Body of pancreas (tissue), 4 donors: ENCODE measurements at places on chromosomes 16 and 17.
A peak's percentile ranks its signal among the peaks of the same experiment; 100 is the strongest.

DNA sequence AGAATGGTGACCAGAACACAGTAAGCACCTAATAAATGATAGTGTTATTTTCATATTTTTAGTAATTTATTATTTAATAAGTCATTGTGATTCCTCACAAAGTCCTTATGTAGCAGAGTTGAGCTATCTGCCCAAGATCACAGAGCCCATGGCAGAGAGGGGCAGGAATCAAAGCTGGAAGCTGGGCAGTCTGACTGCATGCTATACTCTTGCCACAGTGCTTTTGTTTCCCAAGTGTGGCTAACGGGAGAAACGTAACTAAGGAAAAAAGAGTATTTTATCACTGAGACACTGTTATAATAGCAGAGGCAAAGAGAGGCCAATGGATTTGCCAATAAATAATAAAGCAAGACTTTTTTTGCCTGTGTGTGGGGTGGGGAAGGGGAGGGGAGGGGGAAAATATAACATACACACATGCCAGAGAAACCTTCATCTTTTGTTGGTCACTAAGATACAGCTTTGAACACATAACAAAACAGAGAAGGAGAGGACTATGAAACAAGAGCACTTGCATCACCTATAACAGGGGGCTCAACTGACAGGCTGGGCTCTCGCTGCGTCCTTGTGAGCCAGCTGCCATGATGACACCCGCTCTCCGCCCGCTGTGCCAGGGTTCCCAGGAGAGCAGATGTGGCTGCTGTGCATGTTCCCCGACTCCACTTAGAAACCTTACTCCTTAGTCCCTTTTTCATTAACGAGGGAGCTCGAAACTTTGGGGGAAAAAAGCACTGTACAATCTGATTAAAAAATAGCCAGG lies 10.1 kb downstream of the CSNK2A2 start:
- no peak overlapping the region for H3K27ac ChIP-seq
- peaks cover 4% of the 10 kb centered on the region for H3K36me3 ChIP-seq
- no peaks in the 10 kb centered on the region for H3K27me3 ChIP-seq
- no peaks in the 10 kb centered on the region for H3K4me1 ChIP-seq
- H3K4me3 ChIP-seq: no peak overlapping the region

- H3K4me1 ChIP-seq: peaks cover 48% of the 10 kb centered on the region
- DNase-seq: peak; percentile 70
- no peaks in the 10 kb centered on the region for H3K36me3 ChIP-seq
- H3K27me3 ChIP-seq: no peaks in the 10 kb centered on the region
- H3K4me3 ChIP-seq: no peak overlapping the region
Measured at GRCh38 chr16:17396762-17397498, 73.8 kb downstream of the XYLT1 start.

GRCh38 chr17:48549914-48550501 lies 5.1 kb upstream of the HOXB2 start:
- H3K27me3 ChIP-seq: no peaks in the 10 kb centered on the region
- H3K36me3 ChIP-seq: no peaks in the 10 kb centered on the region
- no peak overlapping the region for H3K4me3 ChIP-seq
- peaks cover 28% of the 10 kb centered on the region for H3K4me1 ChIP-seq
- no peak overlapping the region for H3K27ac ChIP-seq

- peak; percentile 72 for DNase-seq
- no peaks in the 10 kb centered on the region for H3K36me3 ChIP-seq
- no peaks in the 10 kb centered on the region for H3K27me3 ChIP-seq
Measured at GRCh38 chr16:29745853-29746345, at the start of gene C16orf54. C16orf54 (minus strand) TSS chr16:29745990; CDS start chr16:29744951, 1,039 bp downstream.

- peak overlapping the region; percentile 52 for H3K27ac ChIP-seq
- no peaks in the 10 kb centered on the region for H3K27me3 ChIP-seq
- no peaks in the 10 kb centered on the region for H3K36me3 ChIP-seq
- peaks cover 13% of the 10 kb centered on the region for H3K4me1 ChIP-seq
- no peak for DNase-seq
Measured at GRCh38 chr17:18361837-18362697, 1.3 kb downstream of the SHMT1 start.

DNA sequence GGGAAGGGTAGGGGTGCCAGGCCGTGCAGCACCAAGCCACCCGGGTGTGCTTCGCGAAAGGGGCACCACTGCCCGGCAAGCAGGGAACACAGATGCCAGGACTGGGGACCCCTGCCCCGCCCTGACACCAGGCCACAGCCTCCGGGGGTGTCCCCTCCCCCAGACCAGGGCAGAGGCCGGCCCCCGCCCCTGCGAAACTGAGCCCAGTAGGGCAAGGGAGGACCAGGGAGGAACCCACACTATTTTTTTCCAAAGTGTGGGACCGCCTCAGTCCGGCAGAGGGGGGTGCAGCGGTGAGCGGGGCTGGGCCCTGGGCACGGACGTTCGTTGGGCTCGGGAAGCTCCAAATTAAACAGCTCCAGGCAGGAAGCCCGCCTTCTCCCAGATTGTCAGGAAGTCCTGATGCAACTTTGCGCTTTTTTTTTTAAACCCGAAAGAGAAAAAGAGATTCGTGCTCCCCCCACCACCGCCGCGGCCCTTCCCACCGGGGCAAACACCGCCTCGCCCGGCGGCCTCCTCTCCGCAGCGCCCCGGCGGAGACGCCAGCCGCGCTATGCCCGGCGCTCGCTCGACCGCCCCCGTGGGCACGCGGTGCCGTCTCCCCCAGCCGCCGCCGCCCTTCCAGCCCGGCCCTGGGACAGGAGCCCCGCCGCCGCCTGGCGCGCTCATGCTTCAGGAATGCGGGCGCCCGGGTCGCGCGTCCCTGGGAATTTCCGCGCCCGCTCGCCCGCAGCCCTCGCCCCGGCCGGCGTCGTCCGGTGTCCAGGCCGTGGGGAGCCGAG lies 755 bp downstream of the PIEZO1 start:
- DNase-seq: peak; percentile 73
- H3K4me3 ChIP-seq: peak overlapping the region; percentile 1
- peak overlapping the region; percentile 92 for H3K27ac ChIP-seq
- H3K27me3 ChIP-seq: no peaks in the 10 kb centered on the region
- no peaks in the 10 kb centered on the region for H3K36me3 ChIP-seq

DNA sequence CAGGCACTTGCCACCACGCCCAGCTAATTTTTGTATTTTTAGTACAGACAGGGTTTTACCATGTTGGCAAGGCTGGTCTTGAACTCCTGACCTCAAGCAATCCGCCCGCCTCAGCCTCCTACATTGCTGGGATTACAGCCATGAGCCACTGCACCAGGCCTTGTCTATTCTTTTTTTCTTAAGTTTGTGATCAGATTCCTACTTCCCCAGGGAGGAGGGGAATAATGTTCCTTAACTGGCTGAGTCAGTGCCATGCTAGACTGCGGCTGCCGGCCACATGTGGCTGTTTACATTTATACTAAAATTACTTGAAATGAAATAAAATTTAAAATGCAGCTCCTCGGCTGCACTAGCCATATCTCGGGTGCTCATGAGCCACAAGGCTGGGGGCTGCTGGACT lies 27.8 kb upstream of the USP36 start:
- no peaks in the 10 kb centered on the region for H3K27me3 ChIP-seq
- no peak for DNase-seq
- no peak overlapping the region for H3K27ac ChIP-seq

DNA sequence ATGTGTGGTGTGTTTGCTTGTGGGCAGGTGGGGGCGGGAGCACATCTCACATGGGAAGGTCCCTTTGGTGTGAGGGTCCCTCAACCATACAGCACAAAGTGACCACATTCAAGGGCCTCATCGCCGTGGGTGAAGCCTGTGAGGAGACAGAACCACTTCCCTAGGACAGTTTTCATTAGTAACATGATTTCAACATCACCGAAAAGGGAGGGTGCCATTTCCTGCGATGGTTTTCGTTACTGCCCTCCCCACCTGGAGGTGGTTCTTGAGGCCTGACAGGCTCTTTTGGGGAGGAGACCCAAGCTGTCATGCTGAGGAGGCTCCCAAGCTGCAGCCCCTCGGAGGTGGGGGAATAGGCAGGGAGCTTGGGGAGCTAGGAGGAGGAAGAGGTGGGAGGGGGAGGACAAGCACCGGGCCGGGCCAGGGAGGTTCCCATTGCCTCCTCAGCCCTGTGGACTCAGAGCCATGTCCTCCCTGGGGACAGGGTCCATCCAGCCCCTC lies 9.5 kb downstream of the CD300LB start:
- H3K27me3 ChIP-seq: no peaks in the 10 kb centered on the region
- H3K36me3 ChIP-seq: no peaks in the 10 kb centered on the region
- H3K4me3 ChIP-seq: no peak overlapping the region
- H3K27ac ChIP-seq: no peak overlapping the region
- no peak for DNase-seq

DNA sequence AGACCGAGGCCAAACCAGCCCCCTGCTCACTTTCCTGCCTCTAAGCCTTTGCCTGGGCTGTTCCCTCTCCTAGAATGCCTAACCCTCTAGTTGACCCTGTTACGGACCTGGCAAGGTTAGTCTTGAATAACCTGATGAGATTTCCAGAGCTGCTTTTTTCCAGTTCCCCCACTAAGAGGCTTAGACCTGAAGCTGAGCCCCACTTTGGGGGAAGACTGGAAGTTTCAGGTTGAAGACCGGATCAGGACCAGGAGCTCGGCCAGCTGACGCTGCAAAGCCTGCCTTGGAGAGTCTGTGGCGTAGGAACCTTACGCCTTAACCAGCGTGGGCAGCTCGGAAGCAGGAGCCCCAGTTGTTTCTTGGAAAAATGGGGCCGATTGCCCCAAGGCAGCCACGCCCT lies 129.8 kb downstream of the OR1D5 start:
- H3K4me1 ChIP-seq: peaks cover 12% of the 10 kb centered on the region
- no peak overlapping the region for H3K4me3 ChIP-seq
- no peak overlapping the region for H3K27ac ChIP-seq
- DNase-seq: no peak
- no peaks in the 10 kb centered on the region for H3K36me3 ChIP-seq
- no peaks in the 10 kb centered on the region for H3K27me3 ChIP-seq

DNA sequence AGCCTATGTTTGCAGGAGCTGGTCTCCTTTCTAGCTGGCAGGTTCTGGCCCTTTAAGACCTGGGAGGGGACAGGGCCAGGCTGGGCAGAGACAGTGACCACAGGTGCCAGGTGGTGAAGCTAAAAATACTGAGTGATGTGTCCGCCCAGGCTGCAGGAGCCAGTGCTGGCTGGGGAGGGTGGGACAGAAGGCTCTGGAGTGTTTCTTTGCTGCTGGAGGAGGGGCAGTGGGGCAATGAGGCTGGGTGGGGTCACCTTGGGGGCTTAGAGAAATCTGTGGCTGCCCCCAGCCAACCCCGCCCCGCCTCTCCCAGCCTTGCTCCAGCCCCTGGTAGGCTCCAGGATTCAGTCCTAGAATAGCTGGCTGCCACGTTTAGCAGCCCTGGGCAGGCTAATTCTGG lies 30.4 kb upstream of the SBK1 start:
- no peak for DNase-seq
- H3K27ac ChIP-seq: no peak overlapping the region
- H3K4me1 ChIP-seq: peaks cover 12% of the 10 kb centered on the region
- H3K36me3 ChIP-seq: no peaks in the 10 kb centered on the region
- no peak overlapping the region for H3K4me3 ChIP-seq

DNA sequence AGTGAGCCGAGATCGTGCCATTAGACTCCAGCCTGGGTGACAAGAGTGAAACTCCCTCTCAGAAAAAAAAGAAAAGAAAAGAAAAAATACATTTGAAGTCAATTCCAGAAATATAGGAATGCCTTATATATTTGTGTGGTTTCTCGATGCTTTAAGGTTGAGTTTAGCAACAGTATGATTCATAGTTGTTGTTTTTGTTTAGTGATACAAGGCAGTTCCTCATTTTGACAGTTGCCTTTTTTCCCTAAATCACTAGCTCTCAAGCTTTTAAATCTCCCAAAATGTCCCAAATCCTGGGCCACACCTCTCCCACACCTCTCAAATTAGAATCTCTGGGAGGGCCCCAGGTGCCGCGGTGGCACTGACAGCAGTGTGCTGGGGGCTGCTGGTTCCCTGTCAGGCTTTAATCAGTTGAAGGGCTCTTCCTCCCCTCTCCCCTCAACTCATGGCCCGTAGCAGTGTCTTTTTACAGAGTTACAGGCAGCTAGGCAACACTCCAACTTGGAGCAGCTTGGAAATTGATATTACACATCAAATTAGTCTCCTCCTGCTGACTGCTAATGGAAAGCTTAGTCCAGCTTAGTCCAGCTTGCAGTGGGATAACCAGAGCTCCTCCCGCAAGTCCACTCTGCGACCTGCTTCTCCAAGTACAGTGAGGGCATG lies 58.4 kb downstream of the EPN2 start:
- H3K4me3 ChIP-seq: no peak overlapping the region
- no peaks in the 10 kb centered on the region for H3K36me3 ChIP-seq
- H3K27me3 ChIP-seq: no peaks in the 10 kb centered on the region

- no peaks in the 10 kb centered on the region for H3K27me3 ChIP-seq
- no peaks in the 10 kb centered on the region for H3K36me3 ChIP-seq
- peaks cover 33% of the 10 kb centered on the region for H3K4me1 ChIP-seq
- H3K27ac ChIP-seq: peak overlapping the region; percentile 67
- no peak overlapping the region for H3K4me3 ChIP-seq
- DNase-seq: peak; percentile 38
Measured at GRCh38 chr16:74901606-74902005, 83.3 kb downstream of the WDR59 start.

- no peak for DNase-seq
- no peak overlapping the region for H3K27ac ChIP-seq
- H3K36me3 ChIP-seq: no peaks in the 10 kb centered on the region
Measured at GRCh38 chr16:11264155-11264832, 4.8 kb downstream of the TNP2 start.

- H3K4me1 ChIP-seq: no peaks in the 10 kb centered on the region
- H3K36me3 ChIP-seq: no peaks in the 10 kb centered on the region
- no peaks in the 10 kb centered on the region for H3K27me3 ChIP-seq
- no peak overlapping the region for H3K4me3 ChIP-seq
Measured at GRCh38 chr17:73719588-73720071, 75.4 kb upstream of the SDK2 start.

- H3K36me3 ChIP-seq: no peaks in the 10 kb centered on the region
- no peaks in the 10 kb centered on the region for H3K27me3 ChIP-seq
- DNase-seq: no peak
- H3K4me1 ChIP-seq: no peaks in the 10 kb centered on the region
Measured at GRCh38 chr16:25570131-25570530, 121.6 kb upstream of the HS3ST4 start.
